Stimulated activated CD4-positive, alpha-beta T cell treated with anti-CD3 and anti-CD28 coated beads, Interleukin-12 subunit alpha, Interleukin-12 subunit beta, amount 100 ng/mL, for 4 hours (primary cell): ENCODE measurements at places on chromosomes 12 and 14.

- no peak for DNase-seq
Measured at GRCh38 chr12:114041136-114041535, 75.0 kb upstream of the RBM19 start.

GRCh38 chr12:5456906-5457305, 25.0 kb downstream of the NTF3 start:
- no peak for DNase-seq

DNA sequence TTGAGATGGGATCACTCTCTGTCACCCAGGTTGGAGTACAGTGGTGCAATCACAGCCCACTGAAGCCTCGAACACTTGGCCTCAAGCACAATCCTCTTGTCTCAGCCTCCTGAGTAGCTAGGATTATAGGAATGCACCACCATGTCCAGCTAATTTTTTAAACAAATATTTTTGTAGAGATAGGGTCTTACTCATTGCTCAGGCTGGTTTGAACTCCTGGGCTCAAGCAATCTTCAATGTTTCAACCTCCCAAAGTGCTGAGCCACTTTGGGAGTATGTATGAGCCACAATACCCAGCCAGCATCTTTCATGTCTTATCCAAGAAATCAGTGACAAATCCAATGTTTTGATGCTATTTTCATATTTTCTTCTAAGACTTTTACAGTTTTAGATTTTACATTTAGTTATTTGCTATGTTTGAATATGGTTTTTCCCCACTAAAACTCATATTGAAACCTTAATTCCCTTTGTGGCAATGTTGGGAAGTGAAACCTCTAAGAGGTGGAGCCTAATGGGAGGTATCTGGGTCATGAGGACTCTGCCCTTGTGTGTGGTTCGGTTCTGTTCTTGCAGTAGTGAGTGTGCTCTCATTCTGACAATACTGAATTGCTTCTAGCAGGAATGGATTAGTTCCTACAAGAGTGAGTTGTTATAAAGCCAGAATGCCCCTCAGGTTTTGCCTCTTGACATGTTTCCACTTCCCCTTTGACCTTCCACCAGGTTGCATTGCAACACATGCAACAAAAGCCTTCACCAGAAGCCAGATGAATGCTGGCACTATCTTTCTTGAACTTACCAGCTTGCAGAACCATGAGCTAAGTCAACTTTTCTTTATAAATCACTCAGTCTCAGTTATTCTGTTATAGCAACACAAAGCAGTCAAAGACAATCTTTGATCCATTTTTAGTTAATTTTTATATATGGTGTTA, 80.8 kb upstream of the AMIGO2 start:
- no peak for DNase-seq

DNA sequence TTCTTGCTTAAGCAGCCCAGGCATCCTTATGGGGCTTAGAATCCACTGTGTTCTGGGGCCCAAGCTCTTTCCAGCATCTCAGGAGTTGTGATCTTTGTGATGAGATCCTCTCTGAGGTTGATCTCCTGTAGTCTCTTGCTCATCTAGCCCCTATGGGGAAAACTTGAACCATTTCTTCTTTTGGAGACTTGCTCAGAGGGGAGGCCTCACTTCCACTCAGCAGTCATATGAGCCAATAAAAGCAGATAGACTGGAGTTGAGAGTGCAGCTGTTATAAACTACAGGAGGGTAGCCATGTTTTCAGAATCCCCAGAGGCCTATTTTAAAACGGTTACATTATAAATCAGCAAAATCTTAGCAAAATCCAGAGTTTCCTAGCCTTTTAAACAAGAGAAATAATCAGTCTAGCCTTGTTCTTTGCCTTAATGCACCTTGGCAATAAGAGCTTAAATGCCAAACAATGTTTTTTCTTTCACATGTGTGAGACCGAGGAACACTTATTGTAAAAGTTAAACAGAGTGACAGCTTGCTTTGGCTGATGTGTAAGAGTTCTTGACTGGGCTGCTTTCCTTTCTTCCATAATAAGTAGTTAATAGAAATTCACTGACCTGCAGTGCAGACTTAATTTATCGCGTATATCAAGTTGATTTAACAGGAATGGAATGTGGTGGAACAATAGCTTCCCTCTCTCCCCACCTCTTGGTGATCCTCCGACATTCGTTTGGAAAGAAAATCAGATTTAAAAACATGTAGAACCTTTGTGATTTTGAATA, 168.3 kb downstream of the NEDD1 start:
- DNase-seq, result no peak

GRCh38 chr14:23528555-23528954, 23.0 kb downstream of the ZFHX2 start:
- no peak for DNase-seq

DNA sequence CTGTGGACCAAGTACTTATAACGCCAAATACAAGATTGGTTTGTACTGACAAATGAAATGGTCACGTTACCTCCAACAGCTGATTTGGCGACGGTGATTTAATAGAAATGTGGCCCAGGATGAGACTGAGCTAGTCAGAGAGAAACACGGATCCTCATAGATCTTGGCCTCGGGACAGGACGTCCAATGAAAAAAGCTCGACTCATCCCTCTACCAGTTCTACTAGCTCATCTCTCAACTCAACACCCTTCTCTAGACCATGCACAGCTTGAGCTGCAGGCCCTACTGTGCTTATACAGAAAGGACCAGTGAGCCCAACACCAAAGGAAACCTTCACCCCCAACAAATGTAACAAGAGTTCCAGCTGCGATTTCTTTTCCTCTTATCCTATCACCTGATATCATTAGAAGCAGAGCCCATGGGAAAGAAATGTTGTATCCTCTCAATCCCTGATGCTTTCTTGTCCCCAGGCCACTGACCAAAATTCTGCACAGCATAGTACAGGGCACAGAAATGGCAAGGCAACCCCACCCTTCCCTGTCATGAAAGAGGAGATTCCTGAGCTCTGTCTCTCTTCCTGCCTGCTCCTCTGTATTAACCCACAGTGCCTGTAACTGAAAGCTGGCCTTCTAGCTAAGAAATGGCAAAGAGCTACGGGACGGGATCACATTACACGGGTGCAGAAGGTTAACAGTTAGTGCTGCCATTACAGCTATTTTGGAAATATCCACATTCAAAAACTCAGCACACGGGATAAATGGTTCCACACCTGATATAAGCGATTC, 39.2 kb downstream of the DICER1 start:
- DNase-seq, result no peak

- no peak for DNase-seq
Measured at GRCh38 chr14:77369285-77369684, 7.6 kb downstream of the TMED8 start.

DNA sequence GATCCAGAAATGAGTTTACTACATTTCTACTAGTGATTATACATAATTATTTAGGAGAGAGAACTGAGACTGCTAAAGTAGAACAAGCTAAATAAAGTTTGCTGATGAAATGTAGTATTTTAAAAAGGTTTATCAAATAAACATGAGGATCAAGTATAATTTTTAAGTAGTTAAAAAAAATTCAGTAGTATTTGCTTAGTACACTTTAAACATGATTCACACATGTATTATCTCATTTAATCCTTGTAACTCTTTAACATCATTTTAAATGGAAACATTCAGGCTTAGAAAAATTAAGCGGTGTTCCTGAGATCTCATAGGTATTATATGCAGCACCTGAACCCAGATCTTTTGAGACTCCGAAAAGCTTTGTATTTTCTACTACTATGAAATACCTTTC, 8.7 kb downstream of the SNW1 start:
- no peak for DNase-seq

- no peak for DNase-seq
Measured at GRCh38 chr14:55255979-55256378, 15.2 kb upstream of the FBXO34 start.

- no peak for DNase-seq
Measured at GRCh38 chr12:92459850-92460249, 242.9 kb upstream of the PLEKHG7 start.

- DNase-seq, result no peak
Measured at GRCh38 chr12:122981587-122982476, 1.4 kb downstream of the ARL6IP4 start.

DNA sequence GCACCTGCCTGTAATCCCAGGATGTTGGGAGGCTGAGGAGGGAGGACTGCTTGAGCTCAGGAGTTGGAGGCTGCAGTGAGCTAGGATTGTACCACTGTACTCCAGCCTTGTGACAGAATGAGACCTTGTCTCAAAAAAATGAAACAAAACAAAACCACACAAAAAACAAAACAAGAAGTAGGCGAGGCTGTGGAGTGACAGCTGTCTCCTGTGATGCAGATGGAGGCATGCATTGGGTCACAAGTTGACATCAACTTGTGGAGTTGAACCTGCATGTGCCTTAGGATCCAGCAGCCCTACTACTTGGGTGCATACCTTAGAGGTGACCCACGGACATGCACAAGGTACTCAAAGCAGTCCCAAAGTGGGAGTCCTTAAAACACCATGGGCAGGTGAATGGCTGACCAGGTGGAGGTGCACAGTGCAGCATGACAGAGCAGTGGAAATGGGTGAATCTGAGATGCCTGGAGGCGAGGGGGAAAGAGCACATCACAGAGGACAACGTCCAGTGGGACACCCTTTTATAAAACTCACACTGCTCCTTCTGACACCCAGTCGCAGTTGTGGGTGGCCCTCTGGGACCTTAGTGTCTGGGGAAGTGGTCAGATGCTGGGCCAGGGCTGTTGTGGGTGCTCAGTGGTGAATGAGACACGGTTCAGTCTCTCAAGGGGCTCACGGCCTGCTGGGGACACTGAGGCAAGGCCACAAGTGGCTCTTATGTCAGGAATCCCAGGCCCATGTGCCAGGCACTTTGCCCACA, 12.7 kb downstream of the PLBD2 start:
- DNase-seq, result no peak

DNA sequence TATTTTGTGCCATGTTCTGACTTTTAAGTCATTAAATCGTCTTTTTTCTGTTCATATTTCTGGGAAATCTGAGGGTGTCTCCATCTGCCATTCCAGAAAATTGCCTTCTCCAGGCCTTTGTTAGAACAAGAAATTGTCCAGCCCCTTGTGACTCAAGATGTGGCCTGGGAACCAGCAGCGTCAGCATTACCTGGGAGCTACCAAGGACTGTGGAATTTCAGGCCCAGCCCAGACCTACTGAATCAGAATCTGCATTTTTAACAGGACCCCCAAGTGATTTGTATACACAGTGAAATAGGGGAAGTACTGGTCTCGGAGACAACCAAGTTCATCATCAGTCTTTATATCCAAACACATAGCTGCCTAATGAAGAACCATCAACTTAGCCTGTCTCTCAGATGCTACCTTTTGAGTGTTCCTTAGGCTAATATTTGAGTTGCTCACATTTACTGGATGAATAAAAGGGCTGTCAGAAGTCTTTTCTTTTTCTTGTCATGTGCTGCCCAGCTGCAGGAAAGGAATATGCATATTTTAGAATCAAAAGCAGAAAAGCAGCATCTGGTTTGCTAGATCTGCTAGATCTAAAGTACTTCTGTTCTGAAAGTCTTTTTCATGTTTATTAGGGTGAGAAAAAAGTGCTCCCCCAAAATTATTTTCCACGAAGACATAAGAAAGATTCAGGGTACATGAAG, 21.2 kb downstream of the GPHB5 start:
- DNase-seq, result no peak

GRCh38 chr12:99649551-99649950, 2.0 kb downstream of the GARIN6 start:
- no peak for DNase-seq

DNA sequence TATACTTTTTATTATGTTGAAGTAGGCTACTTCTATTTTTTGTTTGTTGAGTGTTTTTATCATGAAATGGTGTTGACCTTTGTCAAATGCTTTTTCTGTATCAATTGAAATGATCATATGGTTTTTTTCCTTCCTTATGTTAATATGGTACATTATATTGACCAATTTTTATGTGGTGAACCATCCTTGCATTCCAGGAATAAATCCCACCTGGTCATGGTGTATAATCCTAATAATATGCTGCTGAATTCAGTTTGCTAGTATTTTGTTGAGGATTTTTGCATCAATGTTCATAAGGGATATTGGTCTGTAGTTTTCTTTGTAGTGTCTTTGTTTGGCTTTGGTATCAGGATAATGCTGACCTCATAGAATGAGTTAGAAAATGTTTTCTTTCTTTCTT, 10.4 kb downstream of the OR5AU1 start:
- DNase-seq, result no peak

- DNase-seq, result no peak
Measured at GRCh38 chr12:14982991-14983390, 10.1 kb downstream of the PDE6H start.

GRCh38 chr12:67457778-67458665, 188.9 kb downstream of the CAND1 start:
- no peak for DNase-seq

GRCh38 chr12:48447755-48448154, 24.6 kb upstream of the ANP32D start:
- DNase-seq, result no peak

GRCh38 chr12:54418441-54419087, 502 bp downstream of the ITGA5 start:
- DNase-seq, result no peak

- DNase-seq, result no peak
Measured at GRCh38 chr12:128652136-128652751, 171.5 kb downstream of the SLC15A4 start.

GRCh38 chr12:104213952-104214351, 1.6 kb upstream of the TXNRD1 start:
- no peak for DNase-seq

- no peak for DNase-seq
Measured at GRCh38 chr12:92556637-92557421, 146.0 kb upstream of the PLEKHG7 start.

DNA sequence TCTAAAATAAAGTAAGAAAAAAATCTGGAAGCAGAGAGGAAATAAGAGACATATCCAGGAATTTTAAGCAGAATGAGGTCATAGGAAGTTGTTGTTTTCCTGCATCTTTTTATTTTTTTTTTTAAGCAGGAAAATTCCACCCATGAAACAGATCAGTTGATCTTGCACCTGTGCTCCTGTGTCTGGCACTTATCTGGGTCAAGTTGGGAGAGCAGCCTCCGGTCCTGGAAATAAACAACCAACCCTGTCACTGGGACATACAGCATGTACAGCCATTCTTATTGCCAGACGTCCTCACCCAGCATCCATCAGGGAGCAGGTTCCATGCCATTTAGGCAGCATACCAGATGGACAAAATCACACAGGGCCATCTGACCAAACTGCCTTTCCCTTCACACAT, 266.0 kb upstream of the BTG1 start:
- no peak for DNase-seq

DNA sequence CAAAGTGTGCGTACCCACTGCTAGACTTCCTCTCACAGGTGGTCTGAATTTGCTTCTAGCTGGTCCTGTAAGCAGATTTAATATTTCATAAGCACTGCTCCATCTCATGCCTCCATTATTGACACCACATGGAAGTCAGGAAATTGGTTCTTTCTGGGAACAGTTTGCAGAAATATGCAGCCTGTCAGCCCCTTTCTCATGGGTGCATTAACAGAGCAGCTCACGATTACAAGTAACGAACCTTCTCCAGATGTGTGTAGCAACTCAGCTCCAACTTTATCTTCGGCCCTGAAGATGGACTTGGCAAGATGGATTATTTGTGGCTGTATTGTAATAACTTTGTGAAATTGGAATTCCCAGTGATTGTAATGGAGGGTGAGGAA, 214.5 kb upstream of the DDHD1 start:
- DNase-seq, result no peak

GRCh38 chr12:25712169-25712568, 159.1 kb upstream of the LMNTD1 start:
- DNase-seq, result no peak

GRCh38 chr14:34997762-34998161, 15.0 kb downstream of the SRP54 start:
- no peak for DNase-seq

- DNase-seq, result no peak
Measured at GRCh38 chr12:104687823-104688573, 231.2 kb downstream of the CHST11 start.
